ENCODE measurements at places on chromosomes 4 and X.

GRCh38 chr4:83873996-83874395 is 338.1 kb downstream of the GPAT3 start:
- DNase-seq, result no peak

DNA sequence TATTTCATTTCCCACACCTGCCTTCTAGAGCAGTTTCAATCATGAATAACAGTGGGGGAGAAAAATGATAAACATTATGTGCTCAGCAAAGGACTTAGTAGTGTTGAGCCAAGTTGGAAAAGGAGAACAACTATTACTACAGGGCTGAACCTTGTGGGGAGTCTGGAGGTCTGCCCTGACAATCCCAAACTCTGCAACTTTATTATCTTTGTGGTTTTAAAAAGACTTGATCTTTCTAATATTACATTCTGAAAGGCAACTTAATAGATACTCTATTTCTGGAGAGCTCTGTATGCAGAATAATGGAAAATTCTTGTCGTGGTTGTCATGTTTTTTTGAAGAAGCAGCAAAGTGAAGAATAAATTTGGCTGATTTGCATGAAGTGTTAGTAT is 116.1 kb downstream of the SPCS3 start:
- no peak for DNase-seq

DNA sequence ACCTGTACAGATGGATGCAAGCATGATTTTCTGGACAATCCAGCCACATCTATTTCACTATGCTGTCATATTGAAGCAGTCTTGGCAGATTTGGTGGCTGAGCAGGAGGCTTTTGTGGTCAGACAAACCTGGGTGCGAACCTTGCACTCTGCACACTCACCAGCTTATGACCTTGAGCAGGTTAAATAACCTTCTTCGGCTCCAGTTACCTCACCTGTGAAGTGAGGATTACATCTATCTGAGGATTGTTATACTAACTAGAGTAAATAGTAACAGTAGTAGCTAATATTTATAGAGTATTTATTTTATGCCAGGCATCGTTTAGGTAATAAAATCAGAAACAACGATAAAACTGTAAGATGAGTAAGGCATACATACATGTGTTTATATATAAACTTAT is 150.0 kb downstream of the PPP3CA start:
- no peak for DNase-seq

DNA sequence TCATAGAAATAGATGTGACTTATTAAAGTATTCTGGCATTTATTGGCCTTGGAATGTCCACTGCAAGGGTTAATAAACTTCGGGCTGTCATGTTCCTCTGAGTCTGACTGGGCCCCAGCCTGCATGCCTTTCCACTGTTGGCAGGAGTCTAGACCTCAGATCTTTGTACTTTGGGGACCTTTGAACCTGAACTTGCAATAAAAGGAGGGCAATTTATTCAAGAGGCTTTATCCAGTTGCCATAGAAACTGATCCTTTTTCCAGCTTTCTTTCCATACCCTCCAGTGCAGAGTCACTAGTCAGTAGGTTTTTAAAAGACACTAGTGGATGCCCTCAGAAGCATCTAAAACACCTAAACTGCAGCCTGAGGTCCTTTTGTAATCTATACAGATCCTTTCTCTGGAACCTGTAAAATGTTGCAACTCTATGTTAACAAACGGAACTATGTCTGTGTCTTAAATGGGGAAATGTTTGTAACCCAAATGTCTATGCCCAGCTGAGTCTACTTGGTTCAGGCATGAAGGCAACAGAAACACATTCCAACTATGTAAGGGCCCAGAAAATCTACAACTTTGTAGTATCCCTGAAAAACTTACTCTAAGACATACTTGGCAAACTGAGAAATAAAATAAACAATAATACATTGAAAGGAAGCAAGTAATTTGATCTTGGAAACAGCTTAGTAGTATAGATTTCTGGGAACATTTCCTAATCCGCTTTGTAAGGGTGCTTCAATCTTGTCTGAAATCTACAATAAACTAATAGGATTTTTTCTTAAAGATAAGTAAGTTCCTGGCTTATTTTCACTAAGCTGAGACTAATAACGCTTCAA is 41.5 kb downstream of the SOWAHB start:
- no peak for DNase-seq

- no peak for DNase-seq
Observed at GRCh38 chr4:154707877-154708276, 35.9 kb upstream of the LRAT start.

- peak; percentile 23 for DNase-seq
Observed at GRCh38 chr4:128288689-128289106, 1.1 kb upstream of the PGRMC2 start.

DNA sequence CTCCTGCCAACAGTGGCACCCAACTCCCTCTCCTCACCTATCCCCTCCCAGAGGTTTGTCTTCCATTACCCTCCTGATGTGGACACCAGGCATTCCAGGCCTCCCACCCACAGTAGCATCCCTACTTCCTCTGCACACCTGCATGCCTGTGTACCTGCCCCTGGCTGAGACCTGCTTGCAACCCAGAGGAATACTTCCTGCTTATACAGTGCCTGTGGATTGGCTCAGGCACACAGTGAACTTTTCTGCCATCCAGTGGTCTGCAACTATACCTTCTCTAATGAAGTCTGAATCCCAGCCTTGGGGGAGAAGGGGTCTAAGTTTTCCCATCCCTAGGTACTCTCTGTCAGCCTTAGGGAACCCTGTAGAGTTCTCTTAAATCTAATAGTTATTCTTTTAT is 169.9 kb downstream of the IQCM start:
- DNase-seq, result no peak

GRCh38 chrX:81527881-81528440 is 326.1 kb downstream of the SH3BGRL start:
- no peak for DNase-seq

- no peak for DNase-seq
Observed at GRCh38 chr4:127214016-127214415, 418.7 kb upstream of the INTU start.

GRCh38 chrX:134679221-134679620 is 20.9 kb upstream of the PLAC1 start:
- DNase-seq, result no peak

GRCh38 chrX:43349363-43349762 is 306.7 kb upstream of the MAOA start:
- DNase-seq, result peak; percentile 5

- DNase-seq, result no peak
Observed at GRCh38 chrX:46582966-46583365, 9.4 kb downstream of the CHST7 start.

GRCh38 chr4:114378305-114378903 is 220.2 kb upstream of the UGT8 start:
- DNase-seq, result peak; percentile 32

DNA sequence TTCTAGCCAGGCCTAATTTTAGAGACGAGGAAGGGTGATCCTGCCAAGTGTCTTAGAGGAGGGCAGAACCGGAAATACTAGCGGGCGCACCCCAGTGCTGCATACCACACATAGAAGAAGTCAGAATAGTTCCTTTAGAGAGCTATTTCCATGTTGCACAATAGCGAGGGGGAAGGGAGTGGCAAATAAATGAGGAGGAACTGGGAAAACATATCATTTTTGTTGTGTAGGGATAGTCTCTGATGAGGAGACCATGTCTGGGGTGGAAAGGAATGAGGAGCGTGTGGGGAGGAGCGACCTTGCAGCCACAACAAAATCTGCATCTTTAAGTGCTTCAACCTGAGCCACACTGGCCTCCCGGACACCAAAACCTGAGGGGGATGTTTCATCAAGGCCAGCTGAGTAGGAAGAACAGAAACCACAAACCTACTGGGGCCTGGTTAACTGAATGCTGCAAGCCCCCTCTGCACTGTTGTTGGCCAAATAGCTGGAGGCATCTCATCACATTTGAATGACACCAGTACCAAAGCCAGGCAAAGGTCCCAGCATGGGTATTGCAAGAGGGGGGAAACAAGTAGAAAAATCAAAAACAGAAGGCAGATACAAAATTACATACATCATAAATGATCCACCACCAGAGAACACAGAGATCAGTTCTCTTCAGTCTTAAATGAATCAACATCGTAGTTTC is 26.7 kb upstream of the C1QTNF7 start:
- no peak for DNase-seq

- DNase-seq, result no peak
Observed at GRCh38 chr4:123288309-123289025, 108.1 kb upstream of the SPRY1 start.

DNA sequence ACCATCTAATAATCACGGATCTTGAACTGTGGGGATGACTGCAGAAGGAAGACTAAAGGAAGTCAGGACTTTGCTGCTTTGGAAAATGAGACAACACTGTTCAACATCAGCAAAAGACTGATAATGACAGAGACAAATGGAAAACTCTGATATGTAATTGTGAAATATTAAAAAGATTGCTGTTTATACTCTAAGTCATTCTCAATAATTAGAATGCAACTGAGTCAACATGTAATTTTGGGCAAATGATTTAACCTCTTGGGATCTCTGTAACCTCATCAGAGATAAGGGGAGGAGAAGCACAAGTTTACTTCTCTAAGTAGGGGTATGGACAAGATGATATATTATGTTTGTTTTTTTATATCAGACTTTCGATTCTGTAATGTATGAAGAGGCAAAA is 121.9 kb downstream of the GASK1B start:
- no peak for DNase-seq

DNA sequence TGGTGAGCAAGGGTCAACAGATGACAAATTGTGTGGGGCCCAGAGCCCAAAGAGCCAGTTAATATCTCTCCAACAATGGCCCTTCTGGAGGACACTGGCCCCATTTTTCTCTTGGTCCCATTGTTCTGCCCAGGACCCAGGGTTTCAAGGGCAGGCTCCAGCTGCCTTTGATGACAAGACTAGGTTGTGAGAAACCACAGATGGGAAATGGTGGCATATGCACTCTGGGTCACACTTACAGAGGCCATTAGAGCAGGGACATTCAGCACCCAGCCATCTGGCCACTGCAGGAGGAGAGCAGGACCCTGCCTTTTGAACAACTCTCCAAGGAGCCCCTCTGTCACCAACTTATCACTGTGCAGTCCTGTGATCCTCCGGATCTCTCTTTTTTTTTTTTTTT is 49.7 kb upstream of the KIAA1210 start:
- DNase-seq, result no peak

- DNase-seq, result no peak
Observed at GRCh38 chr4:161538941-161539340, 624.9 kb downstream of the FSTL5 start.

GRCh38 chr4:174324725-174325124 is 41.0 kb downstream of the CEP44 start:
- peak; percentile 85 for DNase-seq
